SJSA1 (cell line): ENCODE measurements at places on chromosomes 2 and 18. TPM values are rescaled to one million over a fixed set of nuclear protein-coding genes. Genes with fewer than 3 reads are reported as not detected.

RUFY4 gene
- total RNA-seq = not detected in 2 replicates

CNTNAP5 gene
- total RNA-seq = not detected in 2 replicates

NETO1 gene
- not detected in 2 replicates for total RNA-seq

CXCR1 gene
- total RNA-seq = not detected in 2 replicates

REG1A gene
- not detected in 2 replicates for total RNA-seq

IRS1 gene
- total RNA-seq = 11.3 and 19.2 TPM in 2 replicates

ABCB6 gene
- 19.1 and 22.2 TPM in 2 replicates for total RNA-seq

- DNase-seq = no peak
Measured at GRCh38 chr2:42170619-42171395, 1.7 kb downstream of the EML4 start.

GRCh38 chr18:67151366-67151765, 365.2 kb downstream of the DSEL start:
- DNase-seq = no peak

- DNase-seq = no peak
Measured at GRCh38 chr2:115299199-115299598, 856.8 kb downstream of the DPP10 start.

DNA sequence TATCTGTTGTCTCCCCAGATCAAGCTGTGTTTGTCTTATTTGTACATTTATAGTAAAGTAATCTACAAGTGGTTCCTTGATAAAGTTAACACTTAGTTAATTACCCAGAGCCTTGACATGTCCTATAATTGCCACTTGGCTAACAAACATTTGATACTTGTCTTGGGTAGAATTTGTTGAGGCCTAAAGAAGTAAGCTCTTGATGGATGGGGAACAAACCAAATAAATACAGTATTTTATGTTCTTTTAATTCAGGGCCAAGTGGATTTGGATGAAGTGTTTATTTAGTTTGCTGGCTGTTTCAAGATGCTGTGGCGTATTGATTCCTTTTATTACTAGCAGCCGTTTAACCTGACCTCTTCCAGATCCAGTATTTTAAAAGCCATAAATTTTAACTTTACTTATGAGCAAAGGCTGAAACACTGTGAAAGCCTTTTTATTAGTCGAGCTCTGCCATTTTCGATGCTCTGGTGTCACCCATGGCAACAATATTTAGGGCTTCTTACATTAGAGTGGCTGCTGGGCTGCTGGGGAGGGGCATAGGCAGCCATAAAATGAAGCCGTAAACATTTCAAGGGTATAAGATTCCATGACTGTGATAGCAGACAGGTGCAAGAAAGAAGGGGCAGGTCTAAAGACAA, 401.6 kb upstream of the NRP2 start:
- DNase-seq = no peak

DNA sequence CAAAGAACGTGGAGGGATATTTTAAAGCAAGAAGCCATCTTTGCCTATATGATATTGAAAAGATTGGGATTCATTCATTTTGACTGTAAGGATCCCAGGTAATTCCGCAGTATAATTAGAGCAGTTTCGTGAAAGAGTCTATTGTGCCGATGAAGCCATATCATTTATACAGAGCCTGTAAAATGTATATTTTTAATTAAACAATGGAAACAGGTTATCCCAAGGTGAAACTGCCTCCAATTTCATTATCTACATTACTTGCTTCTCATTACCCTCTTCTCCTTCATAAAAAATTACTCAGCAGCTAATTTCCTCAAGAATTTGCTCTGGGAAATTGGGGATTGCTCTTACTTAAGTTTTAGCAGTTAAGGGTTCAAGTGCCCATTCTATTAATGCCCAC, 444.1 kb downstream of the SOCS6 start:
- no peak for DNase-seq

DNA sequence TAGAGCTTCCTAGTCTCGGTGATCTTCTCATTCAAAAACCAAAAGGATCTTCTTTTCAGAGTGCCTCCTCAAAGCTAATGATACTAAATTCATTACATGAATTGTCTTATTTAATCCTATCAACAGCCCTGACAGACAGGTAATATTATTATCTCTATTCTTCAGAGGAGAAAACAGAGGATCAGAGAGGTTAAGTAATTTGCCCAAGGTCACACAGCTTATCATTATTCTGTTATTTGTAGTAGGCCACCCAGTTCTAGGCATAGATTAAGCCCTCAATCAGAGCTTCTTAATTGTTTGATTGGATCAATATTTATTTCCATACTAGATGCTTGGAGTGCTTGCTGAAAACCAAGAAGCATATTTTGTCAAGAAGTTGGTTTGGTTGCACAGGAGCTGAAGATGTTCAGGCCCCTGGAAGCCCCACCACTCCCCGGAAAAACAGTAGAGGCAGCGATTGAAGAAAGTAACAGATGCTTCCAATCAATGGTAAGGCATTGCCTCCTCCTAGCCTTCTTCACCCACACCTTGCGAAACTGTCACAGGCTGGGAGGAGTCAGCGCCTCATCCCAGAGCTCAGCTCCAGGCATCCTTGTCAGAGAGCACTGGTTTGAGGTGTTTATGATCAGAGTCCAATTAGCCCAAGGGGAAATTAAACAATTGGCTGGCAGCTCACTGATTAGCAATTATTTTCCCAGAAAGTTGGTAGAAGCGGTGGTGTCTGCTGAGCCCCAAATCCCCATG, 487.2 kb downstream of the BCL11A start:
- DNase-seq = no peak

DNA sequence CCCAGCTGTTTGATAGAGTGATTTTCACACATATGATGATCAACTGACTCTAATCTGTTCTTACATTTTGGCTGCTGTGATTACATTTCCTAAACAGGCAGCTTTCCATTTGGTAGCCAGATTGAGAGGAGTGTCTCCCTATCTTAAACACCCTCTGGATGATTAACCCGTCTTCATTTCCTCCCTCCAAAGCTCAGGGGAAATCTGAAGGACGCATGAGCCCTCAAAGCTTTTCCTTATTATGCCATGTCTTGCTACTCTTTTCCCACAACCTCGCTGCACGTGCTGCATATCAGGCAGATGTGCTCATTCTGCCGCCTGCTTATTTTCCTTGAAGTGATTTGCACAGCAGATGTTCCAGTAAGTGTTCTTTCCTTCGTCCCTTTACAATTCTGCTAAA, 837.4 kb downstream of the LRRTM4 start:
- DNase-seq = no peak

DNA sequence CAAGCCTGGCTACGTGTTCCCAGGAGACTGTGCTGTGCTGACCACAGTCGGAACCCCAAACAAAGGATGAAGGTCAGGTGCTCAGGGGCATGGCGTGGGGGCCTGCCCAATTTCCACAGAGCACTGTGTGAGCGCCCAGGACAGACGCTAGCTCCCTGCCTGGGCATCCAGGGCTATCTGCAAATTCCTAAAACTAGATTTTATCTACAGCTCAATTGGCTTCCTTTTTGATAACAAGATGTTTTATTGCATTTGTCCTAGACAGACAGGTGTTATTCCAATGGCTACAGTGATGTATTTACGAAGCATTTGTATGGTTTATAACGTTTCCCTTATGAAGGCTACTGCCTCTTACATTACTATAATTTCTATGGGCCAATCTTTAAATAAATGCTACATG, 16.0 kb downstream of the PTGR3 start:
- no peak for DNase-seq

GRCh38 chr2:38386377-38386776, 9.3 kb upstream of the ATL2 start:
- DNase-seq = no peak

DNA sequence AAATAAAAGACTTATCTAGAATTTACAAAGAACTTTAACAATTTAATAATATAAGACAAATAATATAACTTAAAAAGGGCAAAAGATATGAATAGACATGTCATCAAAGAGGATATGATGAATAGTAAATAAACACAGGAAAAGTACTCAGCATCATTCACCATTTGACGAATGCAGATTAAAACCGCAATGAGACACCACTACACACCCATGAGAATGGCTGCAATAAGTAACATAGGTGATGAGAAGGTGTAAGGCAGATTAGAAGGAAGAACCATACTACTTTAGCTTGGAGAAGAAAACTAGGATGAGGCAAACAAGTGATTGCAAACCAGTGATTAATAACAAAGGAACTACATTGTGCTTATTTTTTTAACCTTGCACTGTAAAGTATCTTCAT, 152.0 kb downstream of the CYRIA start:
- DNase-seq = no peak

DNA sequence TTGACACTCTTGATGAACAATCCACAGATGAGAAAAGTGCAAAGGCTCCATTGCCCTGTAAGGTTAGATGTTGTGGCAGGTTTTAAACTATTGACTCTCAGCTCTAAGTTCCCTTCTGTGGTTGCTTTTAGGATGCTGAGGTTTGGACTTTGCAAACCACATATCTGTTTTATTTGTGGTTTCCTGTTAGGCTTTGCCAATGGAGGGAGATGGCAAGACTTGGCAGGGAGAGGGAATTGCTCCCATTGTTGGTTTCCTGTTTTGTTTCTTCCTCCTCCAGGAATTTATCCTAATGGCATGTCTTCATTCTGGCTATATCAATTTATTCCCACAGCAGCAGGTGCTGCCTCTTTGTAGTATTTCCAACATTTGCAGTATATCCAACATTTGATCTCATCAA, 772.3 kb downstream of the LRRTM4 start:
- no peak for DNase-seq

GRCh38 chr2:151472966-151473365, 63.3 kb downstream of the RIF1 start:
- DNase-seq = no peak

- DNase-seq = no peak
Measured at GRCh38 chr2:133193544-133194361, 374.5 kb downstream of the NCKAP5 start.

DNA sequence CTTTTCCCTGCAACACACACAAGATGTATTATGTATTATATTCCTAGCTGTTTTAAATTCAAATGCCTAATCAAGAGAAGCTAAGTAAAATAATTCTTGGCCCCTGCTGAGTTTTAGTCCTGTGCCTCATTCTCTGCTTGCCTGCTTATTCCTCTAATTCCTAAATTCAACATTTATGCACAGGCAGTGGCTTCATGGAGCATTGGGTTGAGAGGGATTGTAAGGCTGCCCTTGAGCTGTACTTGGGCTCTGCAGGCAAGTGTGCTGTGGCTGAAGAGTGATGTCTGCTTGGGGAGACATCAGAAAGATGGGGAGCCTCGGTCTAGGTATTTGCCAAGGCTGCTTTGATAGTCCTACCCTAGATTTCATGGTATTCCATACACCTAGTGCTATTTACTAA, 27.8 kb downstream of the KIF5C start:
- DNase-seq = no peak

DNA sequence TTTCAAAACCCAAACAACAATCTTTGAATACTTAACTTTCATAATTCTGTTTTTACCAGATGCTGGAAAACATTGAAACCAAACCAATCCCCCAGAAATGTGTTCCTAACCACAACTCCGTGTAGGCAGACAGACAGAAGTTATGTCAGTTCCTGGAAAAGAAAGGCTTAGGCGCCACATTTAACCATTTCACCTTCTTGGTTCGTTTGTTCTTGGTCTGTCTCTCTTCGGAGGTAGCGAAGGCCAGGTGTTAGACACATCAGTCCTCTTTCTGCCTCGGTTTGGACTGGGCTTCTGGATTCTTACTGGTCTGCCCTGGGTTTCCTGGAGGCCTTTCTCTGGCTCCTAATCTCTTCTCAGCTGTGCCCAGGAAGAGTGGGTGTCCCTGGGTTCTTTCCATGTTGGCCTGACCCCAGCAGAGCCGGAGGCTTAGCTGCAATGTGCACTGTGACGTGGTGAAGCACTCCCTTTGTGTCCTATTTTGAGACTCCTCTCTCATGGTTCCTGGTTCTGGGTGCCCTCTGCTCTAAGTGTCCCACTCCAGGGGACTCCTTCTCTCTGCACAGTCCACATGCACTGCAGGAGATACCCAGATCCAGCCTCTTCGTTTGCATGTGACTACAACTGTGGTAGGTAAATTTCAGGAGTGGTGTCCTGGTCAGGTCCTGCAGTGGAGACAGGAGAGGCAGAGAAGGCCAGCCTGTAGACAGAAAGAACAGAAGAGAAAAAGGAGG, 23.1 kb upstream of the RAB31 start:
- DNase-seq = peak; percentile 43

- DNase-seq = no peak
Measured at GRCh38 chr2:200863782-200864175, 679 bp downstream of the CLK1 start.

GRCh38 chr2:154836632-154837031, 138.1 kb downstream of the KCNJ3 start:
- DNase-seq = no peak

GRCh38 chr2:70474256-70474848, 79.3 kb downstream of the TGFA start:
- no peak for DNase-seq

DNA sequence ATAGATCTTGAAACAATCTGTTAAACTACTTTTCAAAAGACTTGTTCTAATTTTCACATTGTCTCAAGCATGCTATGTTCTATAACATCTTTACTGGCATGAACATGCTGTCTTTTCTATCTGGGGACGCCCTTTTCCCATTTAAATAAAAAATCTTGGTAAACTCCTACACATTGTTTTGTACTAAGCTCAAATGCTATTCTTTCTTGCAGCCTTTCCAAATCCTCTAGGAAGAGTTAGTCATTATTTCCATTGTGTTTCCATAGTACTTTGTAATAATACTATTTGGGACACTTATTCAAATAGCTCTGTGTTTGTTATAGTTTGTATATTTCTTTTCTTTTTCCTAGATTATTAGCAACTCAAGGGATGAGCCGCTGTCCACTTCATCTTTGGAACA, 828.6 kb upstream of the FSHR start:
- DNase-seq = no peak

DNA sequence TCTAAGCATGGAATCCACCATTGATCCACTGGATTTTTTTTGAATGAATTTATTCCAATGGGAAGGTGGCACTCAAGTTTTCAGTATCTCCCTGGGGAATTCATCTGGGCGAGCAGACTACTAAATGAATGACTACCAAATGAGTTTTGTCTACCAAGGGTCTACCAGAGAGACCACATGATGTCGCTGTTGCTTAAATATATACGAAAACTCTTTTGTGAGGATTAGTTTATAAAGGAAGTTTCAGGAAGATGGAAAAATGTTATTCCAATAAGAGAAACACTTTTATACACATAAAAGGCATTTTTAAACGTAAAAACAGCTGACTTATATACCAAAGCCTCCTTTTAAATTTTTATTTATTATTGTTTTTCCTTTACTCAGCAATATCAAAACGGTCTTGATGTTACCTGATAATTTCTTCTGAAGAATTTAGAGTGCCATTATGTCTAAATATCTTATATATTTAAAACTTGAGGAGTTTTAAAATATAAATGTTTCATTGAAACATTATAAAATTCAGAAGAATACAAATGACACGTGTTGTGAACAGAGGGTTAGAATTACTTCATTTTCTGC, 139.7 kb downstream of the HRH4 start:
- peak; percentile 21 for DNase-seq

- no peak for DNase-seq
Measured at GRCh38 chr2:42293019-42293418, 68.0 kb downstream of the COX7A2L start.

DNA sequence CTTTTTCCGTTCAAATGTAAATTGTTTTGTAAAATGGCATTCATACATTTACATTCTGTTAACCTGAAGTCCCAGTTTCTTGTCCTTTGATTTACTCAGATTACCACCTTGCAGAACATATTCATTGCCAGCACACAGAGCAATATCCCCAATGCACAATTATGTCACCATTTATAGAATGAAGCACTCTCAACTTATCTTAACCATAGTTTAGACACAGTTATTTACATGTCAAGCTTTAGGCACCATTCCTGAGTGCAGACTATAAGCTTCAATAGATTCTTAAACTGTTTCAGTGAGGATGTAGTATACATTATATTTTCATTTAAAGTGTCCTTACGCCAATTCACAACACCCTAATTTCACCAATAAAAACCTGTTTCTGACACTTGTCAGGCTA, 1977.9 kb downstream of the SUCLG1 start:
- DNase-seq = no peak

GRCh38 chr18:48531908-48532307, 6.9 kb upstream of the CTIF start:
- DNase-seq = peak; percentile 65
